Skin of body (tissue), 3 donors: ENCODE measurements at places on chromosomes 2 and 18.

DNA sequence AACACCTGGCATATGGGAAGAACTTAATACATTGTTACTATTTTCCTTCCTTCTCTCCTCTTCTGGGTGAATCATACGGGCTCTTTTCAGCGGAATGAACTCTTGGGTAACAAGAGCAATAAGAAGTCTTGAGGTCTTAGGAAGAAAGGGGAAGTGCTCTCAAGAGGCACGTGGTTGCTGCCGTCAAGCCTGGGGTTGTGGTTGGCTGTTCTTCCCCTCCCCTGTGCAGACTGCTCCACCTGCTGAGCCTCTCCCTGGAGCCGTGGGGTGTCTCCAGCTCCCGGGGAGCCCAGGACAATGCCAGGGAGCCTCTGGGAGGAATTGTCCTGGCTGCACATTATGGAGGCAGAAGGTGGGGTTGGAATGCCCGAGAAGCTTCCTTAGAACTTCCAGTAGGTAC is 19.4 kb downstream of the TOGARAM2 start:
- no peak for DNase-seq

DNA sequence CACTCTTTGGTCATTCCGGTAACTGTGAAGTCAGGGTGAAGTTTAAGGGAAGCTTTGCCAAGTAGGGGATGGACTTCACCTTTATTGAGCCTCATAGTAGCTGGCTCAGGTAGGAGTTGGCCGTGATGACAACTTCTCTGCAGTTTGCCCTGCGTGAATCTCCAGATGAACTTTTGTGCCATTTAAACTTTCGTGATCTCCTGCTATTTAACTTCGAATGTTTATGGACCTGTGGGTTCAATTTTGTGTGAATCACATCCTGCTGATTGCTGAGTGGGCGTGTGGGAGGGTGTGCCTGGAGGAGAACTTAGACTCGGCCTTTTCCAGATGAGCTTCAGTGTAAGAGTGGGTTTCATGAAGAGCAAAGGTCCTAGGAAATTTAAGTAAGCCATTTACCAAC is 4.2 kb downstream of the UGT1A1 start:
- no peak for DNase-seq

DNA sequence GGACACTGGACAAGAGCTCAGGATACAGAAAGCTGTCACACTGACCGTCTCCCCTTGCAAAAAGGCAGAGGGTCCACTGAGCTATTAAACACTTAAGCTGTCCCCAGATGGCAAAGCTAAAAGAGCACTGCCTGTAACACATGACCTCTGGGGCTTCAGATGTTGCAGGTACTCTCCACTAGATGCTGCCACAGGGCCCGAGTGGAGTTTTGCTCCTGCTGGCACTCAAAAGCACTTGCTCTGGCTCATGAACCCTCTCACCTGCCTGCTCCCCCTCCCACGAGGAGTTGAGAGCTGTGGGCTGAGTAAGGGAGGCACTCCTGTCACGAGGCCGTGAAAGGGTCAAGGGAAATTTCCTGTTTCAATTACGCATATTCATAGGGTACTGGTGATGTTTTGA is 227.9 kb downstream of the PRKCE start:
- no peak for DNase-seq

- no peak for DNase-seq
These were observed 112.9 kb downstream of the THADA start for GRCh38 chr2:43482961-43483360.

DNA sequence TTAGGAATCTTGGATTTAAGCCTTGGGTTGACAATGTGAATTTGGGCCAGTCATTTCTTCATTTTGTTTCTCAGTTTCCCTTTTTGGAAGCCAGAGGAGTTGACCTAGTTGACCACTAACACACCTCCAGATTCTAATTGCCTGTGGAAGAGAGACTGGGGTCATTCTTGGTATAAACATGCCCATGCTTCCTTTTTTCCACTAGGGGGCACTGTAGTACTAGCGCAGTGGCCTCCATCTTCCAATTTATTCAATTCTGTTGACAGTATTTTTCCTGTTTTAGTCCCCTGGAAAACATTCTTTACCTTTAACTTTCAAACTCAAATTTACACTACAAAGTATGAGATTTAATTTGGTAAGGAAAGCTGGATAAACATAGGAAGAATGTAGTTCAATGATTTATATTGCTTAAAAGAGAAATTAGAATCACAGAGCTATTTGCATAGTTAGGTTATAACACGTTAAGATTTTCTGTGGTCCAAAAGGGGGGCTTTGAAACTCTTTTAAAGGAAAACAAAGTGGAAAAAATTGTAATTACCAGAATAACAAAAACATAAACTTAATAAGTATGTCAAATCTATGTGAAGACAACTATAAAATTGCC is 57.5 kb upstream of the AGPS start:
- peak; percentile 77 for DNase-seq

DNA sequence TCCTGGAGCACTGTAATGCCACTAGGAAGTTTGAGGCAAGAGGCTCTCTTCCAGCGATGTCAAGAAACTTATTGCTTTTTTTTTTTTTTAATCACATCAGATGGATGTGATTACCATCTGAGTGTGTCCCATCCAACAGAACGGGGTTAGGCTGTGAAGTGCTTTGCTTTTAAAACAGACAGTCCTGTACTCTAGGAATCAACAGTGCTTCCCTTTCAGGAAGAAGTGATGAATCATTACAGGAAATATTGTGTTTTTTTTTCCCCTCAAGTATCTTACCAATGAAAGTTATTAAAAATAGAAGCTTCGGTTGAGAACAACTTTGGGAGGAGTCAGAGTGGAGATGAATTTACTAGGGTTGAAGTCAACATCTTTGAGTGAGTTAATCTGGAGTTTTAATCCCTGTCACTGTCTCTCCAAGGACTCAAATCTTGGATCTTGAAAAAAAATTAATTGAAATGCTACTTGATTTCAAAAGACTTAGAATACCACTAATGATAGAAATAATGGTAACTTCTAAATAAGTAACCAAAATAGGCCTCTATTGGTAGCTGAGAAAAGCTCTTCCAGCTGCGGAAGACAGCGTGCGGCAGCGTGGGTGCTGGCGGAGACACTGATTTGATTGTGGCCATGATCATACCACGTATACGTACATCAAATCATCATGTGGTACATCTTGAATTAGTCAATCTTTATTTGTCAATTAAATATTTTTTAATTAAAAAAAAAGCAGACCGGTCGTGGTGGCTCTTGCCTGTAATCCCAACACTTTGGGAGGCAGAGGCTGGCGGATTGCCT is 45.5 kb downstream of the GATA6 start:
- DNase-seq: no peak

GRCh38 chr18:70464343-70465114 is 175.7 kb downstream of the SOCS6 start:
- no peak for DNase-seq

GRCh38 chr18:22040533-22040932 is 128.9 kb upstream of the GATA6 start:
- no peak for DNase-seq

DNA sequence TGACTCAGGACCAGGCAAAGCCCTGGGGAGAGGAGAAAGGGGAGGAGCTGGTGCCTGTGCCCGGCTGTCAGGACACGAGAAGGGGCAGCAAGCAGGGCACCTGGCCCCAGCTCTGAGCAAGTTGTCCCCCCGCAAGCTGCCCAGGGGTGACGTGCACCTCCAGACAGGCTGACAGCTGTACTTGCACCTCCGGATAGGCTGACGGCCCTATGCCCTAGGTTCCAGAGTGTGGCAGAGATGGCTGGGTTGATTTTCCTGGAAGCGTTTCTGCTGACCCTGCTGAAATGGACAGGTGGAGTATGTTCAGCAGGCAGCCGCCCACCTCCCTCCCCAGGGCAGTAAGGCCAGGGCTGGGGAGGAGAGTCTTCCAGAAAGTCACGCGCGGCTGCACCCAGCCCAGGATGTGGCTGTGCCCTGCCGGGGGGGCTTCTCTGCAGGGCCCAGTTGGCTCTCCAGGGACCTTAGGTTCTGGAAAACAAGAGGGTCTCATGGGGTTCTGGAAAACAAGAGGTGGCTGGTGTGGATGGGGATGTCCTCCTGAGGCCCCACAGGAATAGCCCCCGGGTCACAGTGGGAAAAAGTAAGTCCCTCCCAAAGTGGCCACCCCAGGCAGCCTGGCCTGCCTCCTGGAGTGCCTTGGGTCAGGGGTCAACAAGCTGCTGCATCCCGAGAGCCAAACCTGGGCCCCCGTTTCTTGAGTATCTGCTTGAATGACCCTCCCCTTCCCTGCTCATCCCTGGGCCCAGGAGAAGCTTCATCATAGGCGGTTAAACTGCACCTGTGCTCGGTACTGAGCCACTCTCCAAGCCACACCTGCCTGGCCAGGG is 71.4 kb upstream of the OTOS start:
- no peak for DNase-seq

- DNase-seq: peak; percentile 43
These were observed 25.7 kb downstream of the SRBD1 start for GRCh38 chr2:45585267-45585861.
